Fibroblast of mammary gland (primary cell): ENCODE measurements at places on chromosomes 16 and 17.

DNA sequence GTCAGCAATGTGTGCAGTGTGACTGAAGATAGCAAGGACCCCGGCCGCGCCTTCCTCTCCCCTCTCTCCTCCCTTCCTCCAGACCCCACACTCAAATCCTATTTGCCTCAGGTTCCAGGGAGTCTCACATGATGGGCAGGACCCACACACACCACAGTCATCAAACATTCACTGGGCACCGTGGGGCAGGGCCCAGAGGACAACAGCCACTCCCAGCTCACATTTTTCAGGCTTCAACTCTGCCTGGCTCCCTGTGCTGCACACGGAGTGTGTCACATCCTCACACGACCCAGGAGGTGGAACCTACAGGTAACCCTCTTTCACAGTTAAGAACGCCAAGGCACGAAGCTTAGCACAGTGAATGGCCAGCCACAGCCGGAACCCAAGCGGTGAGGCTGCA, 30.5 kb downstream of the PEMT start:
- DNase-seq: no peak

GRCh38 chr17:34365340-34365739, 2.3 kb upstream of the CCL1 start:
- no peak for DNase-seq

DNA sequence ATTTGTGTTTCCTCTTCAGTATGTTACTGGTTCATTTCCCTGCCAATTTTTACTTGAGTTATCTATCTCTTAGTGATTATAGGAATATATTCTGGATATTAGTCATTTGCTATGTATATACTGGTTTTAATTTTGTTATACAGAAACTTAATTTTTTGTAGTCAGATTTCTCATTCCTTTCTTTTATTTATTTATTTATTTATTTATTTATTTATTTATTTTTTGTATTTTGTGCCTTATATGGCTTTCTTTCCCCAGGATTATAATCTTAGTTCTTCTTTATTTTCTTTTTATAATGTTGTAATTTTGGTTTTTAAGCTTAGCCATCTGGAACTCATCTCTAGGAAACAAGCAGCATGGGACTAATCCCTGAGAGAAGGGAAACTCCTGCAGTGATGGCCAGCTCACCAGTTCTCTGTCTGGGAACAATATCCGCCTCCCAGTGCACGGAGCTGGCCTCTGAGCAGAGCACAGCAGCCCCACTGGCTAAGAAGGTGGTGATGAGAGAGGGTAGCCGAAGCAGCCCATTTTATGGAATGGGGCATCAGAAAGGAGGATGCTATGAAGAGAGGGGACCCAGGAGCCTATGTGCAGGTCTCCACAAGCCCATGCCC, 54.5 kb upstream of the ADORA2B start:
- DNase-seq: no peak

DNA sequence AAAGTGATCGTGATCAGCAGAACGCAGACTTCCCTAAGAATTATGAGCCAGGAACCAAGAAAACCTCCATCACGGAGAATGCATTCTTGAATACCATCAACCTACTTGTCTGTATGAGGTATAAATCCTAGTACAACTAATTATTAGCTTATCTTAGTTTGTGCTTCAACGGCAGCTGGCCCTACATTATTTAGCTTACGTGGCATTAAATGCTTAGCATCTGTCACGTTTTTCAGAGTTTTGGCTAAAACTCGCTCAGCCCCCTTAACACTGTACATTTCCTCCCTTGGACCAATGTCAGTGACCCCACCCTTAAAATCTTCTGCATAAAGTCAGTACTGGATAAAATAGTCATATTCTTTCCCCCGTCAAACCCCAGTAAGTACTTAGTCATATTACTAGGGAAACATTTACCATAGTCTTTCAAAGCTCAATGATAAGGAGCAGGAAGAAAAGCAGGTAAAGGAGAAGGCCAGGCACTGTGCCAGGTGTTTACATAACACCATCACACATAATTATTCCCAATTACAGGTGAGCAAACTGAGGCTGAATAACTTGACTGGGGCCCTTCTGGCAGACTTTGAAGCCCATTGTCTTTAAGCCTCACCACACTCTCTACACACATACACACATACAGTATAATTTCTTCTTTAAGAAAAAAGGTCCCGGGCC, 16.6 kb upstream of the TXNDC11 start:
- no peak for DNase-seq

DNA sequence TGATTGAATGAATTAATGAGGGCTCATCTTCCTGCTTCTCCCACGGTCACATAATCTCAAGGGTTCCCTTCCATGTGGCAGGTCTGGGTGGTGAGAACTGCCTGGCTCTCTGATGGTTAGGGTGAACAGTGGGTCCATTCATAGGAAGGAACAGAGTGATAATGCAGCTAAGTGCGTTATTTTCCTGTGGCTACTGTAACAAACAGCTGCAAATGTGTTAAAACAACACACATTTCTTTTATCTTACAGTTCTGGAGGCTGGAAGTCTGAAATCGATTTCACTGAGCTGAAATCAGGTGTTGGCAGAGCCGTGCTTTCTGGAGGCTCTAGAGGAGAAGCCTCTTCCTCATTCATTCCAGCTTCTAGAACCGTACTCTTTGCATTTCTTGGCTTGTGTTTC, 95.3 kb downstream of the BMERB1 start:
- DNase-seq: no peak

DNA sequence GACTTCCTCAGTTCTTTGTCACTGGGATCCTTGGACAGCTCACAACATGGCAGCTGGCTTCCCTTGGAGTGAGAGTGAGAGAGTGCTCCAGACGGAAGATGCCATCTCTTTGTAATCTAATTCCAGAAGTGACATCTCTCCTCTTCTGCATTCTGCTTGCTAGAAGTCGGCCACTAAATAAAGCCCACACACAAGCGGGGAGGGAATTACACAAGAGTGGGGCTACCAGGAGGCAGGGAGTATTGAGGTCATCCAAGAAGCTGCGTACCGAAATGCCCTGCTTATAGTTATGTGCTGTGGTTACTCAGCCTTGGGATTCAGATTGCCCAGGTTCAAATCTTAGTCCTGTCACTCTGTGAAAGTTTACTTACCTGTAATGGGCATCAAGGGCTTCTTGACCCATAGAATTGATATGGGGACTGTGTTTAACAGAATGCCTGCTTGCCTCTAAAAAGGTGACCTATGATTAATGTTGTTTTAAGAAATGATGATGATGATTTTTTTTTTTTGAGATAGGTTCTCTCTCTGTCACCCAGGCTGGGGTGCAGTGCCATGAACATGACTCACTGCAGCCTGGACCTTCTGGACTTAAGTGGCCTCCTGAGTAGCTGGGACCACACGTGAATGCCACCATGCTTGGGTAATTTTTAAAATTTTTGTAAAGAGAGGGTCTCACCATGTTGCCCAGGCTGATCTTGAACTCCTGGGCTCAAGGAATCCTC, 120.9 kb upstream of the HS3ST2 start:
- DNase-seq: peak; percentile 30

DNA sequence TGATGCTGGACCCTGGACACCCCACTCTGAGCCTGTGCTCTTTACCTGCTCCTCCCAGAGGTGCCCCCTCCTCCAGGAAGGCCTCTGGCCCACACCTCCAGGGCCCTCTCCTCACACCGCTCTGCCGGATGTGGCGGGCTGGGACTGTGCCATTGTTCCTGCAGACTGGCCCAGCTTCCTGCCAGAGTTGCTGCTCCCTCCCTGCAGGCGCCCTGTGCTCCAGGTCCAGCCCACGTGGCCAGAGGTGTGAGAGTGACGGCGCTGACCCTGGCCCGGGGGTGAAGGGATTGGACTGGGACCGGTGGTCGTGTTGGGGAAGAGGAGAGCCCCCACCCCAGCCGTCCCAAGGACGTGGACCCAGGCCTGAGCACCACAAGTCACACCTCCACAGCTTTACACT, 5.7 kb downstream of the E4F1 start:
- DNase-seq: no peak

DNA sequence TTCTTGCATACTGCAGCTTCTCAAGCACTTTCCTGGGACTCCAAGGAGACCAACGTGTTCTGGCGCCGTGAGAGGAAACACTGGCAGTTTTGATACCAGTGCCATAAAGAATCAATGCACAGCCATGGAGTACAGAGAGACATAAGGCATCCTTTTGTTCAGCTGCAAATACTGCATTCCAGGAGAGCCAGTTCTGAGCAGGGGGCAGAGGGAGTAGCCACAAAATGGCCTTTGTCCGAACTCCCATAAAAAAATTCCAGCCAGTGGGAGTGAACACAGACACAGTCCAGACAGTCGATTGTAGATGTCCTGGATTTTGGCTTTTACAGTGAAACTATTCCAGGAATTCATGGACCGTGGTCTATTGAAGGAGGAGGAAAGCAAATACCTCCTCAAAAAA, 36.2 kb upstream of the TEKT3 start:
- peak; percentile 12 for DNase-seq

- no peak for DNase-seq
Observed at GRCh38 chr16:55328611-55329569, 4.9 kb downstream of the IRX6 start.

DNA sequence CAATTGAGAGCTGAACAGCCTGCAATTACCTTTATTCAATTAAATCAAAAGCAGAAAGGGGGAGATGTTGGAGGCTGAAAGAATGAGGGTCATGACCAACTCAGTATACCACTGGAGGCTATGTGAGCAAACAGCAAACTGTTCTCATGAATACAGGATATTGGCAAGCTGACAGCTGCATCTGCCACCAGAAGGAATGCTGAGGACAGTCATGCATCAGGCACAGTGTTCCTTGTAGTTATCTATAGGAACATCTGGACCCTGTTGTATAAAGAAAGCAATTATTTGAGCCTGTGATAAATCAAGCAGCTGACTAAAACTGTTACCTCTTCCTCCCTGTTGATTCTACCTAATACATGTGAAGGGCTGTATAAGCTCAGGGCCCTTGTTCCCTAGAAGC, 2064.6 kb downstream of the TP53TG3F start:
- no peak for DNase-seq

- DNase-seq: no peak
Observed at GRCh38 chr17:3549610-3550162, 7.9 kb downstream of the TRPV3 start.

DNA sequence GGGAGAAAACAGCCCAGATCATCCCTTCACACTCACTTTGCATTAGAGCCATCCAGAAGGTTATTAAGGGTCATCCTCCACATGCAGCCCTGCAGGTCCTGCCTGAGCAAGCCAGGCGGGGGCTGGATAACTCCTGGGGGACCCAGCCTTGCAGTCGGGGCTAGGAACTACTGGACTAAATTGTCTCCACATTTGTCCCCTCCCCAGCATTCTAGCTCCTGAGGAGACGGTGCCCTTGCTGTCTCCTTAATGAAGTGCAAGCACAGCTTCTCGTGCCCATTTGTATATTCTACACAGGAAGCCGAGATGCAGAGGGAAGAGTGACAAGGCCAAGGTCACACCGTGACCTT, 185.2 kb downstream of the C16orf95 start:
- DNase-seq: no peak

GRCh38 chr16:86642087-86642486, 63.7 kb downstream of the FOXL1 start:
- no peak for DNase-seq

GRCh38 chr17:784143-784542, 2.0 kb downstream of the MRM3 start:
- DNase-seq: peak; percentile 27

DNA sequence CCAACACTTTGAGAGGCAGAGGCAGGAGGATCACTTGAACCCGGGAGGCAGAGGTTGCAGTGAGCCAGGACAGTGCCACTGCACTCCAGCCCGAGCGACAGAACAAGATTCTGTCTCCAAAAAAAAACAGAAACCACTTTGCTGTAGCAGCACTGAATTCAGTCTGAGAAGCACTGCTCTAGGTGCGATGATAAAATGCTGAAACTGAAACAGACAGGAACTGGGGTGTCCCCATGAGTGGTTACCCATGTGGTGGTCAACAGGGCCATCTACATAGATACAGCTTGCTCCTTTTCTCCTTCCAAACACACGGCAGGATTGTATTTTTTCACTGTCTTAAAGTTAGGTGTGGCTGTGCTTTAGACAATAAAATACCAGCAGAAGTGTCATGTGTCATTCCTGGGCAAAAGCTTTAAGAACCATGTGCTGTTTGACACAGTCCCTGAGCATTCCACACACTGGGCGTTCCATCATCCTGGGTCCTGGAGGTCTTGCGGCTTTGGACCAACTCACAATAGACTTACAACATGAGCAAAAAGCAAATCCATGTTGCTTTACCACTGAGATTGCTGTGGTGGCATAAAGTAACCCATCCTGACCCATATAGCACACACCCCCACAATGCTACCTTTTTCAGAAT, 11.5 kb downstream of the GAS7 start:
- DNase-seq: no peak

- no peak for DNase-seq
Observed at GRCh38 chr17:49487183-49487582, 7.9 kb upstream of the NGFR start.

DNA sequence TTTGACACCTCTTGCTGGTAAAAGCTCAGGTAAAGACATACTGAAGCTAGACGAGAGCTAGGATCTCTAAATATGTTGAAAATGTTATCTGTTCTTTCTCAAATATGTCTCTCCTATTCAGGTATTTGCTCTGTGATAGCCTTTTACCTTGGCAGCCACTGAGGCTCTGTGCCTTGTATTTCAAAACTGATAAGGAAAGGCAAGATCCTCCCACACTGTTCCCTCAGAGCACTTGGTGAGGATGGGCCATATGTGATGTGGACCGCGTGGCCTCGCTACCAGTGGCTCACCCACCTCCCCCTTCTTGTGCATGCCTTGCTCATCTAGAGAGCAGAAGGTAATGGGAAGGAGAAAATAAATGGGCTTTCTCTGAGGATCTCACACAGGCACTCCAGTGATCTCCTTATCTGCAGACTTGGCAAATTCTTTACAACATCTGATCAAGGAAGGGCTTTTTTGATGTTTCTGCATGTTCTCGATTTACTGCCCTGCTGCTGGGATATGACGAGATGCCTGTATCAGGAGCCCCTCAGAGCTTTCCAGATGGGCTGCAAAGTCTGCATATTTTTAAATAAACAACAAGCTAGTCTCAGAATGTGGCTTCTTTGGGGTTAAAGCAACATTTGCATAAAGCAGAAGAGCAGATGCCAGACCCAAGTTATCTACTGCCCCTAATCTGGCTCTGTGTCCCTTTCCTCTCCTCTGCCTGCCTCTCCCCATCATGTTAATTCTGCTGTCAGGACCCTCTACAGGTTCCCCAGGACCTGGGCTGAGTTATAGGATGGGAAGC, 16.9 kb downstream of the HOXB1 start:
- DNase-seq: no peak

DNA sequence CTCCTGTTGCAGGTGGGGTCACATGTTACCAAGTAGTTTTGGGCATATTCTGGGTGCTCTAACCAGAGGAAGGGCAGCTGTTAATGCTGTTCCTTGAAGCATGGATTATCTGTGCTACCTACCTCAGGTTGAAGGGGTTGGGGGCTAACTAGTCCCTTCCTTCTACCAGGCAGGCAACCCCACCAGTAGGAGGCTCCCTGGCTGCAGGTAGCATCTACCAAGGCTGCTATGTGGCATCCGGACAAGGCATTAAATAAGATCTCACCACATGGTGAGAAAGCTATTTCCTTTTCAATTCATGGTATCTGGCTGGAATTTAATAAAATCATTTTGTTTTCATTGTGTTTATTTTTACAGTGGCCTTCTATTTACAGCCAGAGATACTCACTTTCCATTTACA, 62.5 kb downstream of the CACNG3 start:
- DNase-seq: no peak

- DNase-seq: peak; percentile 2
Observed at GRCh38 chr17:58052945-58053715, 30.1 kb upstream of the DYNLL2 start.
